ENCODE measurements at places on chromosomes 16 and 17. TPM values are rescaled to one million over a fixed set of nuclear protein-coding genes. Genes with fewer than 3 reads are reported as not detected.
A peak's percentile ranks its signal among the peaks of the same experiment; 100 is the strongest.

DNA sequence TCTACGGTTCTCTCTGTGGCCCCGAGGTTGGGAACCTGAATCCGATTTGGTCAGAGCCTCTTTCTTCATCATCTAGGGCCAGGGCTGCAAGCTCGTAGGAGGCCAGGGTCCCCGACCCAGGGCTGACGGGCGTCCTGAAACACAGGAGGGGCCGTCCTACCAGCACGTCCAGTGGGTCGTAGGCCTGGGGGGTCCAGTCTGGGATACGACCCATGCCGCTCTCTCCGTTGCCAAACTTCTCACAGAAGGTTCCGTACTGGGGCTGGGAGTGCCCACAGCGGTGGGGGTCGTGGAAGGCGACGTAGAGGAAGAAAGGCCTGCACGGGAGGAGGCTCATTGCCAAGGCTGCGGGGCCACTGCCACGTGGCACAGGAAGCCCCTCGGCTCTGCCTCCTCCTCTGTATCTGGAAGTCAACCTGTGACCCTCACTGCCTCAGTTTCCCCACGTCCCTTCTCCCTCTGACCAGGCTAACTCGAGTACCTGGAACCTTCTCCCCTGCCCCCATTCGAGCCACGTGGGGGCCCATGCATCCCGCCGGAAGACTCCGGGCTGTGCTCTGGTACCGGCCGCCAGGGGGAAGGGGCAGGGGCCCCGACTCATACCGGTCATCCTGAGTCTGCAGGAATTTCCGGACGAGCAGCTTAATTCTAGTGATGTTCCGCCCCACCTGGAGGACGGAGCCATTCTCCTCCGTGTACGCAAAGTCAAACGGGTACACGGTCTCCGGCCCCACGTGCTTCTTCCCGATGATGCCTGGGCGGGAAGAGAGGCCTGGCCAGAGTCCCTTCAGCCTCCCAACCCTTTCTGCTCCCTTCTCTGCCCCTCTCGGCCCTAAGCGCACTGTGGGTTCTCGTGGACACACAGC is 5.9 kb downstream of the SGSH start:
- no peak for DNase-seq

DNA sequence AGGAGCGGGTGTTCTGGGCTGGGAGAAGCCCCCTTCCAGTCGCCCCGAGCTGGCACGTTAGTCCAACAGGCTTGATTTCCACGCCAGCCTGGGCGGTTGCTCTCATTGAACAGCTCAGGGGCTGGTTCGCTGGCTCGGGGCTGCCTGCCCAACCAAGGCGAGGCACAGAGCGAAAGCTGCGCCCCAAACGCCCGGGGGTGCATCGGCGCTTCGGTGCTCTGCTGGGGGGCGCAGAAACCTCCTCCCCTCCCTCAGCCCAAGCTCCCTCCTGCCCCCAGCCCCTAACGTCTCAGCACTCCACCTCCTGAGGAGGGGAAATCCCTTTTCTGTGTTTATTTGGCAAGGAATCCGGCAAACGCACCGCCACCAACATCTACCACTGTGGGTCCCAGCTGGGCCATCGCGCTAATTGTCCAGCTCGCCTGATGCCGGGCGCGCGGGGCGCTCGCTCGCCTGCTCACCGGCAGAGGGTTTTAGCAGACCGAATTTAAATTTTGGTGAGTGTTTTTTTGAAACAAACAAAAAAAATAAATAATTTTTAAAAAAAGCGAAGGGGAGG is 29.5 kb upstream of the RBFOX1 start:
- DNase-seq, result no peak

- no peak for DNase-seq
Measured at GRCh38 chr17:13415871-13416416, 185.8 kb downstream of the HS3ST3A1 start.

DNA sequence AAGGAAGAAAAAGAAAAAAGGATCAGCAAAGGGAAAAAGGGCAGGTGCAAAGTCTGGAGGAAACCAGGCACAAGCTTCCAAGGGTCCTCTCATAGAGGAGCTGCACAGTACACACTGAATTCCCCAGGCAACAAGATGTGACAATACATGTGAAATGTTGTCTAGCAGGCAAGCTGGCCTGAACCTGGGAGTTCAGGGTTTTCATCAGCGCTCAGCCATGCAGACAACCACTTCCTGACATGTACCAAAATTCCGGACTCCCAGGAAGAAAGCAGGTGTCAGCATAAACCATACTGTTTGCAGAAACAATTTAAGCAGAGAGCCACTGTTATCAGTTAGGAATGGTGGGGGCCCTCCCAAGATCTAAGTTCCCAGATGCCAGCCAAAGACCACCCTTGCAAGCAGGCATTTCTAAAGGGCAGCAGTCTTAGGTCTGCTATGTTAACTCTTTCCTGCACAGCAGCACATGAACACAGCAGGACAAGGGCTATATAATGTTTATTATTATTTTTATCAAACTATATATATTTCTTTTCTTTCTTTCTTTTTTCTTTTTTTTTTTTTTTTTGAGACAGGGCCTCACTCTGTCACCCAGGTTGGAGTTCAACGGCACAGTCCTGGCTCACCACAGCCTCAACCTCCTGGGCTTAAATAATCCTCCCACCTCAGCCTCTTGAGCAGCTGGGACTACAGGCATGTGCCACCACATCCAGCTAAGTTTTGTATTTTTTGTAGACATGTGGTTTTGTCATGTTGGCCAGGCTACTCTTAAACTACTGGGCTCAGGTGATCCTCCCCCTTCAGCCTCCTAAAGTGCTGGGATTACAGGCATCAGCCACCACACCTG is 10.1 kb downstream of the TK2 start:
- DNase-seq, result no peak

DNA sequence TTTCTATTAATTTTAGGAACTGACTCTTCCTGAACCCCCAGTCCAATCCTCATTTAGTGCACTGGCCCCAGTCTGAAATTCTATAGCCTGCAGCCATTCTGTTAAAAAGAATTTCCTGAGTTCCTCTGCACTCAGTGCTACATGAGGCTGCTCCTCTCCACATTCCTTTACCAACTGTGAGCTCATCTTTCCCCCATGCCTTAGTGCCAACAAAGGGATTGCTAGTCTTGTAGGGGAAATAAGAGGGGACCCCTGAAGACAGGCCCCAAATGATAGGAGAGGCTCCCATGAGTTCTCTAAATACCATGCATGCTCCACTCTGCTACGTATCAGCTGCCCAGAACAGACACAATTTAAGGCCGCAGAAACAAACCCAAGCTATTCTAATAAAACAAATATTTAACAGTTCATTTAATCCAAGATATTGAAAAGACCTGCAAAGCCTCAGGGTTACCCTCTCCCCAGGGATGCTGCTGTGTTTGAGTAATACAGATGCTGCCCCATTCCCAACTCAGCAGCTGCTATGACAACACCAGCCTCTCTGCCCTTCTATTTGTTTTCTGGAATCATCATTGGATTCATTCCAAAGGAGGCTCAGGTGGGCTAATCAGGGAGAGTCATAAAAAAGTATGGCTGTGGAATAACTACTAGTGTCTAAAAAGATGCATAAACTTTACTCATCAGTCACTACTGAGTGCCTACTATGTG is 228.5 kb downstream of the TOX3 start:
- DNase-seq, result no peak

- no peak for DNase-seq
Measured at GRCh38 chr16:23975293-23975692, 139.5 kb downstream of the PRKCB start.

- DNase-seq, result peak; percentile 17
Measured at GRCh38 chr16:70611785-70612303, 34.5 kb upstream of the IL34 start.

DNA sequence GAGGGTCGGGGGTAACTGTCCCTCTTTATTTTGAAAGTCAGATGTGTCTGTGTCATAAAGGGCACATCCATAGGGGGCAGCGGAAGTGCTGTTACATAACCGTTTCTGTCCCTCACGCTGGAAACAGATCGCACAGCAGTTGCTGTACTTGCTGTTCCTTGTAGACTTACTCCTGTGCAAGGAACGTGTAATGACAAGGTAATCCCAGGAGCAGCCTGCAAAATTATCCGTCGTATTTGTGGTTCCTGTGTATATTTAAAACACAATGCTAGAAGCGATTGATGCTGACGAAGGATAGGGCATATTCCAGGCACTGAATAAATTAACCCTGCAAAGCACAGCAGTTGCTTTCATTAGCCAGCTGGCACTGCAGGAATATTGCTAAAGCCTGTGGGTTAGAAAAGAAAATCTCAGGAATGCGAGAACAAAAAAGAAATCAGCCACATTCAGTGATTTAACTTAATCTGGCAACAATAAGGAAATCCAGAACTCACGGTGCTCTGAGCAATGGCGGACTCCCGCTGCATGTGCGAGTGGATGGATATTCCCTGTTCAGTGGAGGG is 76.2 kb downstream of the SPECC1 start:
- DNase-seq, result no peak

GRCh38 chr16:73019457-73020362 is 28.2 kb downstream of the ZFHX3 start:
- no peak for DNase-seq

GRCh38 chr17:47813512-47814031 is 8.0 kb downstream of the OSBPL7 start:
- no peak for DNase-seq

- DNase-seq, result peak; percentile 85
Measured at GRCh38 chr16:78444-79150, 572 bp downstream of the MPG start.

DNA sequence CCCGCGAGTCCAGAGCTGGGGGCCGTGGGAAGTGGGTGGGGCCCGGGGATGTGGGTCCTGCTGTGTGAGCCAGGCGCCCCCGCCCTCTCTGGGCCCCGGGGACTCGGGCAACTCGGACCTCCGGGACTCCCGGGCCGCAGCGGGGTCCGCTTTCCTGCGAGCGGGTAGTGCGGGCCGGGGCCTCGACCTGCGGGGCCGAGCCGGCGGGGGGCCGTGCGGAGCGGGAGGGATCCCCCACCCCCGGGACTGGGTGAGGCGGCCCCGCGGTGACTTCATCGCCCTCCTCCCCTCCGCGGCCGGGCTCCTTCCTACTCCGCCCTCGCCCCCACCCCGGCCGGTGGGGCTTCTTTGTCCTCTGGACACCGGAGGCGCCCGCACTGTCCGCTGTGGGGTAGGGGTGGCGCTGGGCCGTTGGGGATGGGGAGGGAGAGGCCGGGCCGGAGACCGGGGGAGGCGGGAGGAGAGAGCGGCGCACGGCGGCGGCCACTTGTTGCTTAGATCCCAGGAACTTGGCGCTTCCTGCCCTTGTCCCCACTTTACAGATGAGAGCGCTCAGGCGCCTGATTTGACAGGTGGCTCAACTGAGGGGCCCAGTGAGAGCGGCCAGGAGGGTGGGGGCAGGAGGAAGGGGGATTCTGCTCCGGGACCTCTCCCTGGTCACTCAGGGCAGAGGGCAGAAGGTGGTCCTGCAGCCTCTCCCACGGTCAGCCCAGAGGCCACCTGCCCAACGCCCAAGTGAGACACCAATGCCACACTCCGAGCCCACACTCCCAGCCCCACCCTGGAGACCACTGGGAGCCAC is 874 bp downstream of the CMTM3 start:
- peak; percentile 94 for DNase-seq

DNA sequence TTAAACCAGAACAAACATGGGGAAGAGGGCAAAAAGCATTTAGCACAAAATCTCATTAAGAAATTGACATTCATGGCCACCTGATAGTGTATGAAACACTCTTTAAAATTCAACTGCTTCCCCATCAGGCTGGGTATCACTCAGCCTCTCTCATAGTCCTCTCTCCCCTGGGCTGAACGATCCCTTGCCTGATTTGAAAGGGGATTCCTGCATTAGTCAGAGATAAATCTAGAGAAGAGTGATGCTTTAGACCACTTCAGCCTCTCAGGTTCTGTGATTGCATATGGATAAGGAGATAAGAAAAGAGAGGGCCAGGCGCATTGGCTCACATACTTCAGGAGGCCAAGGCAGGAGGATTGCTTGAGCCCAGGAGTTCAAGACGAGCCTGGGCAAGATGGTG is 280.0 kb downstream of the SOX9 start:
- no peak for DNase-seq

DNA sequence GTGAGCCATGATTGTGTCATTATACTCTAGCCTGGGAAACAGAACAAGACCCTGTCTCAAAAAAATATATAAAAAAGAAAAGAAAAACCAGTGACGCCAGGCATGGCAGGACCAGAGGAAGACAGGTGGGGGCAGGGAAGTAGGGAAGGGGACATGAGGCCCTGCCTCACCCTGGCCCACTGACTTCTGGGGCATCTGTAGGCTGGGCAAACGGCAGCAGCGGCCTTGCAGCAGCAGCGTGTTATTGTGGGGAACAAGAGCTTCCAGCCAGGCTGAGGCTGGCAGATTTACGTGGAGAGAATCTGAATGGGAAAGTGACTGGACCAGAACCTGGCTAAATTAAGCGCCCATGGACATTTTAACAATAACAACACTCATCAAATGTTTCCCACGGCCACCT is 19.4 kb downstream of the CMTM4 start:
- no peak for DNase-seq

GRCh38 chr16:66473654-66474519 is 46.8 kb downstream of the BEAN1 start:
- DNase-seq, result no peak

GRCh38 chr16:88784074-88784855 is 755 bp downstream of the PIEZO1 start:
- DNase-seq, result peak; percentile 89

GRCh38 chr16:78513838-78514237 is 414.4 kb downstream of the WWOX start:
- DNase-seq, result no peak

DNA sequence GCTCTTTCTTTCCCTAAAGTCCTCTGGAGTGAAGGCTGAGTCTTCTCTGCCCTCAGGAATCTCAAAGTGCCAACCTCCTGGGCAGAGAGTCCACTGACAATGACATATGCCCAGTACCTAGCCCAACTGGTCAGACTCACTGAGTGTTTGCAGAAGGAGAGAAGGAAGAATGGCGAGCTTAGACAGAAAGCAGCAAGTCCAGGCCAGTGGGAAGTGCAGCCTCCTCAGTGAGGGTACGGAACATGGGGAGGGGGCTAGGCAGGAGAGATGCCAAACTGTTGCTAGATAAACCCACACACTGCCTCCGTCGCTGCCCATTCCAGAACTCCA is 678 bp downstream of the EXOC7 start:
- no peak for DNase-seq

DNA sequence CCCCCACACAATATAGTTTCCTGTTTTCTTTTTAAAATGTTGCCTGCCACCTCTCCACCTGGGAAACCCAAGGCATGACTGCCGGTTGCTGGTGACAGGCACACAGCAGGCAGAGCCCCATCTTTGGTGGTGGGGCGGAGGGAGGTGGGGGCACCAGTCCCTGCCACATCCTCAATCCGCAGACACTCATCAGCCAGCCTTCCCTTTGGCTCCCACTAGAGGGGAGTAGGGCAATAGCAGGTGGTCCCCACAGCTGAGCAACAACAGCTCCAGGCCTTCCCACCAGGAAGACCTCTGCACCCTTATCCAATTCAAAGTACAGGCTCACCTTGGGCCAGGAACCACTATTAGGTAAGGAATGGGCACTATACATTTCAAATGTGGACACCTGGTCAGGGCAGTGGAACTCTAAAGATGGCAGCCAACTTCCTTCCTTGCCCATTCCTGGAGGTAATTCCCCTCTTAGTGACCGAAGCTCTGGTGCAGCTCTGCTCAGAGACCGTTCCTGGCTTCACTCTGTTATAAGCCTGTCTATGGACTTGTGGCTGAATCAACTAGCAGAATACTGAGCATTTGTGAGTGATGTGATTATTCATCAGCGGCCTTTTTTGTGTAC is 13.9 kb downstream of the RECQL5 start:
- no peak for DNase-seq

GRCh38 chr16:51825779-51826178 is 674.7 kb upstream of the SALL1 start:
- no peak for DNase-seq

The PAFAH1B1 gene
- 34.5 TPM for polyA plus RNA-seq

The C1QL1 gene
- not detected for polyA plus RNA-seq

The TENT4B gene
- 4.2 TPM for polyA plus RNA-seq

The MPO gene
- polyA plus RNA-seq, result 2.2 TPM

The SOX15 gene
- 0.32 TPM for polyA plus RNA-seq

Measured in spleen (tissue), 13 donors.